Brain (organoid and tissue), 16 donors: ENCODE measurements at places on chromosomes 4 and X.

DNA sequence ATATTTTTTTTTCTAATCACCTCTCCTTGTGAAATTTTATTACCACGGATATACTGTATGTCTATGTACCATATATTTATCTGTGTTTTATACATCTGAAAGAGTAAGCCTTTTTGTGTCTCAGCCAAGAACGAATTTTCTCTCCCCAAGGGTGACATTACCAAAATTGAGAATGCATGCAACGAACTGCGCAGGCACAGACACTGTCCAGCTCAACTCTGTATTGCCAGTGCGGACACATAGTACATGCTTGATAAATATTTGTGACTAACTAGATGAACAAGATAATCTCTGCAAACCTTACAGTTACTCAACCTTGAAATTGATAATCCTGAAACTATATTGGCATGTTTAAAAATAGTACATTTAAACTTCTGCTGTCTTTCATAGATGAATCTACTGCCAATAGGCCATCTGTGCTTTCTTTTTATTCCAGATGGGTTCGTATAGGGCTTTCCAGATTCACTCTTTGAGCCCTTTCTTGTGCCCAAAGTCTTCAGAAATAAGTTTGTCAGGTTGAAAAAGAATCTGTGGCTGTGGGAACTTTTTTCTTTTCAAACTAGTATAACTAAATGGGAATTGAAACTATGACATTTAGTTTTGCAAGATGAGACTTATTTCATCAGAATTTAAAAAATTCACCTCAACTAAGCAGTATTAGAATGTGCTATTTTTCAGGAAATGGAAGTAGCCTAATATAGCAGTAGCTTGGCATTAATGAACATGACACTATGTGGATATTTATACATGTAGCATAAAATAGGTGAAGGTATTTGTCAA, 38.9 kb downstream of the DTHD1 start:
- no peak for DNase-seq

GRCh38 chr4:38634047-38634759, 29.8 kb upstream of the KLF3 start:
- DNase-seq, result no peak

- DNase-seq, result no peak
Measured at GRCh38 chr4:139319571-139319970, 17.3 kb upstream of the NDUFC1 start.

GRCh38 chr4:120051253-120051652, 15.4 kb downstream of the MAD2L1 start:
- DNase-seq, result no peak

DNA sequence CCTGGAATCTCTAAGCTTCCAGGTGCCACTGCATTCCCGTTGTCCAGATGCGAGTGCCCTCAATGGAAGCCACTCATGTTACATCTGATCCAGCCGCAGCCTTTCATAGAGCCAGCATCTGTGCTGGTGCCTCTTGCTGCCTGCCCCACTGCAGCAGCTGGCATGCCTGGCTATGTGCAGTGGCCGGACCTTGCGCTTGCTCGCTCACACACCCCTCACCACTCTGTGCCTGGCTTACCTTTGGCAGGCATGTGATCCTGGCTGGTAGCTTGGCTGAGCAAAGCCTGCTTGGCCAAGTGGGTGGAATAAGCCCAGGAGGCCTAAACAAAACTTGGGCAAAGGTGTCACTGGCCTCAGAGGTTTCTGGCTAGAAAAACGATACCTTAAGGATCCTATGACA, 59.5 kb upstream of the CDKN2AIP start:
- DNase-seq, result no peak

GRCh38 chr4:4269856-4270255, 20.1 kb downstream of the LYAR start:
- DNase-seq, result no peak

DNA sequence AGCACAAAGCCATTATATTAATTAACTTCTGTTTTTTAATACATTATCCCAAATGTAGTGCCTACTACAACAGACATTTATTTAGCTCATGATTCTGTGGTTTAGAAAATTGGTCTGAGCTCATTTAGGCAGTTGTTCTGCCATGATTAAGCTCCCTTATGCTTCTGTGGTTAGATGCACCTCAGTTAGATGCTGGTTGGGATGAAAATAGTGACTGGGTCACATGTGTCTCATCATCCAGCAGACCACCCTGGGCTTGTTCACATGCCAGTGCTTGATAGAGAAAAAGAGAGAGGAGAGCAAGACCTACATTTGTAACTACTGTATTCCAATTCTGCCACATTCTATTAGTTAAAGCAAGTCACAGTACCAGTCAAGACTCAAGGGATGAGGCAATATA, 376.4 kb upstream of the GNPDA2 start:
- no peak for DNase-seq

DNA sequence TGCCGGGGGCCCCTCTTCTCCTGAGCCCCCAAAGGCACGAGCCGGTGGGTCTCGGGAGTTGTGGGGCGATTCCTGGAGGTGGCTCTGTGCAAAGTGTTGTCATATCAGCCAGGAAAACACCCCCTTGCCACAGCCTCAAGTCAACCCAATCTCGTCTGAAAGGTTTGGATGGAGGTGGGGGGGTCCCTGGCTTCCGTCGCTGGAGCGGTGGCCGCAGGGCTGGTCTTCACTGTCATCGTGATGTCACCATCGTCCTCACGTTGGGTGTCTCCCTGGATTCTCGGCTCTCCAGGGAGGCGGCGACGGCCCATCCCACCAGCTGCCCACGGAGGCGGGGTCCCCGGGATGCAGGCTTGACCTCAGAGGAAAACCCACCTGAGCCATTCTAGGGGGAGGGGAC, 38.3 kb upstream of the PPP2R3B start:
- no peak for DNase-seq

GRCh38 chrX:13024986-13025385, 19.4 kb downstream of the FAM9C start:
- no peak for DNase-seq

DNA sequence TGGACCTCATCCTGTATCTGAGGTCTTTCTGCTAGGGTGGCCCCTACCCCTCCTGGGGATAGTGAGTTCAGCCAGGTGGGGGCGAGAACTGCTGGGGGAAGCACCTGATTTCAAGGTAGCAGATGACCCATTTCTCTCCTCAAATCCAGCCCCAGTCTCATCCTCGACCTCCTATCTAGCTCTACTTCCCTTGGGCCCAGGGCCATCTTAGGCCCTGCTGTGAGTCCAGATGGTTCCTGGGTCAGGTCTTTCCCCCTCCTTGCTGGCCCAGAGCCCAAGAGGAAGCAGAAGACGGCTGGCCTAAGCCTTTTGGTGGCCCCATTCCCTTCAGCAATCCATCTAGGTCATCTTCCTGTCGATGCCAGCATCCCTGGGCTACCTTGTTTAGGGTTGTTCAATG, 3.3 kb downstream of the CDK16 start:
- no peak for DNase-seq

DNA sequence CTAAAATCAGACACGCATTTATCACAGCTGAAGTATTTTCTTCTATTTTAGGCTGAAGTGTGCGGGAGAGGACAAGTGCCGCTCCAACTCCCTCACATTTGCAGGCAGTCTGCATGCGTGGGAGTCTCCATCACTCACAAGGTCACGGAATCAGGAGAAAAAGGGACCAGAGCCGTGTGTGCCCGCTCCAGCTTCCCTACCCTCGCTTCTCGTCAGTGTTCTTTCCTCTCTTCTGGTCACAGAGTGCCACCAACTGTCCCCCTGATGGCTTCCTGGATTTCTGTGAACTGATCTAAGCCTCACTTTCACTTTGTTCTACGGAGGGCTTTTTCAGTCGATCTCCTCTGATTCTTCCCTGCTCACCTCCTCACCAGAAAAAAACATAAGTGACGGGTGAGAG, 407.4 kb upstream of the AADAT start:
- no peak for DNase-seq

GRCh38 chr4:76898949-76899645, 1.2 kb upstream of the SOWAHB start:
- DNase-seq, result no peak

GRCh38 chr4:184286358-184286757, 68.7 kb upstream of the ENPP6 start:
- no peak for DNase-seq

GRCh38 chrX:122026665-122027064, 979.3 kb downstream of the GLUD2 start:
- DNase-seq, result no peak

DNA sequence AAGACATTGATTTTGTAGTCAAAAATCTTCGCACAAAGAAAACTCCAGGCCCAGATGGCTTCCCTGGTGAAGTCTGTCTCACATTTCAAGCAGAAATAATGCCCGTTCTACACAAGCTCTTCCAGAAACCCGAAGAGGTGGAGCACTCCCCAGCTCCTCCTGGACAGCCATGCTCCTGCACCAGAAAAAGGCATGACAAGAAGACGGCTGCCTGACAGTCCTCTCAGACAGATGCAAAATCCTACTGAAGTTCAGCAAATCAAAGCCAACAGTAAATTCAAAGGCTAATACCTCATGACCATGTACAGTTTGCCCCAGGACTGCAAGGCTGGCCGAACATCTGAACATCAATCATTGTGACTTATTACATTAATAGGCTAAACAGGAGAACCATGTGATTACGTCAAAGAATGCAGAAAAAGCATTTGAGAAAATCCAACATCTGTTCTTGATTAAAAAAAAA, 30.8 kb upstream of the MXD4 start:
- DNase-seq, result no peak

DNA sequence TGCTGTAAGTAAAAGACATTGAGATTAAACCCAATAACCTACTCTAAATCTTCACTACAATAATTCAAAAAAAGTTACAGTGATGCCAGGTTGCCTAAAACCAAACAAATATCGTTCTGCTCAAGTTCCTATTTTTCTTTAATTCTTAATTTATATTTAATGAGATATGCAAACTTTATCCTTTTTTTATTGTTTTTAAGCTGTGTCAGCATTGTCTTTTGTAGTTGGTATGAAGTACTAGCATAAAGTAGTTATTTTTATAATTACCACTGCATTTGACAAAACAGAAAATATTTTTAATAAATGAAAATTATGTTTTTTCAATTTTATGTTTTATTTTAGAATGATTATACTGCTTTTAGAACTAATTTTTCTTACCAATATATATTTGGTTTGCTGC, 1431.1 kb upstream of the PCDH7 start:
- no peak for DNase-seq

- DNase-seq, result peak; percentile 23
Measured at GRCh38 chr4:54289316-54289715, 60.2 kb downstream of the PDGFRA start.

DNA sequence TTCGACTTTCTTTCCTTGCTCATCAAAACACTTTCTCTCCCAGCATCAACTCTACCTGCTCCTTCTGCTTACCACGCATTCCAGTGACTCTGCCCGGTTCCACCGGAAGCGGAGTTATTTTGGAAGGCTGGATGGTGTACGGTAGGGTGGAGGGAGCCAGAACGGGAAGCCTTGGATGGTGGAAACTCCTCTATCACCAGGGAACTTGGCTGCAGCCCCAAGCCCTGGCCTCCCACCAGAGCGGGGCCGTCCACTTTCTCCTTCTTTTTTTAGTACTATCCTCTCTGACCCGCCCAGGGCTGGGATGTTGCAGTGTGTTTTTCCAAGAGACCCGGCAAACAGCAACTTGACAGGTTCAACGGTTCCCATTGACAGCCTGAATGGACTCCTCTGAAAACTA, 27.6 kb downstream of the ADGRG2 start:
- DNase-seq, result no peak

- no peak for DNase-seq
Measured at GRCh38 chr4:70914631-70915030, 12.5 kb downstream of the MOB1B start.

- peak; percentile 70 for DNase-seq
Measured at GRCh38 chr4:109803924-109804571, 2.2 kb upstream of the CFI start.

- no peak for DNase-seq
Measured at GRCh38 chr4:140187316-140187695, 33.3 kb upstream of the MAML3 start.

- DNase-seq, result no peak
Measured at GRCh38 chr4:147289181-147289580, 191.7 kb upstream of the EDNRA start.

GRCh38 chr4:162497564-162498167, 333.9 kb upstream of the FSTL5 start:
- peak; percentile 58 for DNase-seq

DNA sequence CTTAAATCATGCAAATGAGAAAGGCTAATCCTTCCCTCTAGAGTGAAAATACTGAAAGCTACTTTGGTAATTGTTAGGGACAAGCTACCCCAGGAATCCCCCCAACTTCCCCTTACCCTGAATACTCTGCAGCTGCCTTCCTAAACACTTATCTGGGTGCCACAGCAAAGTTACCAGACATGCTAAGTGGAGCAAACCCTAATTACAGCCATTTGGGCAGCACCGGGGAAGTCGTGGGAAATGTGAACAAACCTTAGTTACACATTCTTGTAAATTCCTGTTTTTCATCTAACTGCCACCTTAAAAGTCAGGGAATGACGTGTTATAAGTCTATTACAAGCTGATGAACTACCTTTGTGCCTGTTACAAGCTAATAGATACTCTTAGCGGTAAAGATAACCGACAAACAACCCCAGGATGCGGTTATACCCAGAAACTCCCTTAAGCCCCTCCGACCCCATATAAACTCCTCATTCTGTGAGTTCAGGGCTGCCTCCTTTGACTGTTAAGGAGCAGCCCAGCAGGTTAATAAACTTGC, 66.0 kb upstream of the PLAC8 start:
- DNase-seq, result no peak

DNA sequence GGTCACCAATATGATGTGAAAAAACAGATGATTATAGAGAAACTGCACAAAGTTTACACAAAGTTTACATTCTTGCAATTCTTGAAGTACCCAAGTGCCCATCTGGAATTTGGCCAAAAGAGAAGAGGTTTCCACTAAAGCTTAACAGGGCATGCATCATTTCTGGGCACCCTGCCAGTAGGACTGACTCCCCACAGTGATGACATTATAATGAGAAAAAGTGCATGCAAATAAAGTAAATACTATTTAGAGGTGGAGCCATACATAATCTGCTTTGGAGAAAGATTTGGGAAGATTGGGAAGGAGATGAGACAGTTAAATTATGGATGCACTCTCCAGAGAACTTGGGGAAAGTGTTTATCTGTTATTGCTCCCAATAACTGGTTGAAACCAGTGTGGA, 93.7 kb upstream of the TRPC3 start:
- peak; percentile 84 for DNase-seq

- DNase-seq, result peak; percentile 74
Measured at GRCh38 chrX:17046478-17047097, 100.1 kb downstream of the REPS2 start.

GRCh38 chr4:3786196-3786869, 20.1 kb downstream of the ADRA2C start:
- DNase-seq, result peak; percentile 60

DNA sequence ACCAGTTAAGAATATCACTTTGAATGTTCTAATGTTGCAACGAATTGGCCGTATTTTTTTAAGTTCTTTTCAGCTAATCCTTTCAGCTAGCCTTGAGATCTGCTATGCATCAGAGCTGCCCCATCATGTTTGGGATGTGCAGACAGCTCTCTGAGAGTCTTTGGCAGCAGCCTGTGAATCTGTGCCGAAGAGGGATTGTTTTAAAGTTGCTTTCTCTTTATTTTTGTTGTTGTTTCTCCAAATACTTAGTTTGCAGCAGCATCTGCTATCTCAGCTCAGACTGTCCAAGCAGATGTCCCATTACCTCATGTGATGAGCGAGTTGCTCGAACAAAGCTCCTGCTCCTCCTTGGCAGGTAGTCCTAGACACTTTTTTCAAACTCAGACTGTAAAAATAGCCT, 1002.5 kb upstream of the INTU start:
- DNase-seq, result no peak
